T-cell (primary cell): ENCODE measurements at places on chromosomes 11 and 22.

- DNase-seq, result no peak
These were observed 429 bp downstream of the SLC39A13 start for GRCh38 chr11:47408598-47409439.

DNA sequence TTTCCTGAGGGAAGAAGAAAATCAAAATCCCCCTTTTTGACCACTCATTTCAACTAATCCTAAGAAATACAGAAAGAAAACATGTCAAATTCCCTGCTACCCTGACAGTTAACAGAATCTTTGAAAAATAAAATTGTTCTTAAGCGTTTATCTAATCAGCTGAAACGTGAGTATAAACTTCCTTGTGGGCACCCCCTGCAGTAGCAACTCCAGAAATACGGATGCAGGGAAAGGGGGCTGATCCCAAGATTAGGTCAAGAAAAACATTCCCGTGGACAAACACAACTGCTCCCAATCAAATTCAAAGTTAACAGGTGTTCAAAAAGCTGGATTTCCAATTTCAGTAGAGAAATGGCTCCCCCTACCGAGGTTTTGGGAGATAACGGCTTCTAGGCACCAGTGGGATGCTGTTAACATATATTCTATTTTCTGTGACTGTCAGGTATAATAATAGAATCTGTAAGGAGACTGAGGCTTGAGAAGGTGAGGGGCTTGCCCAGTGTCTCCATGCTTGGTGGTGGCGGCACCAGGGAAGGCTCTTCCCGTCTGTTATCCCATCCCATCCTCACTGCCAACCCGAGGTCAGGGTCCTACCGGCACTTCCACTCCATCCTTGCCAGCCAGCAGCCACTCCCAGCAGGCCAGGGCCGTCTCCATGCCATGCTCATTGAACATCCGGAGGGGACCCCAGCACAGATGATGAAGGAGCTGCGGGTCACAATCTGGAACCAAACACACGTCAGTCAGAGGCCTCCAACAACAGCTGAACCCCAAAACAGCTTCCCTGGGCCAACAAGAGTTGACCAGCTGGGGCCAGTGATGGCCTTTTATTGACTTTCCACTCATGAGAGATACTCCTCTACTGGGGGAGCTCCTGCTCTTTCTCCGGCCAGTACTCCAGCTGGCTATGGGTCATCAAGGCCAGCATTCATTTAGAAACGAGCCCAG lies 32.0 kb upstream of the SERPIND1 start:
- DNase-seq, result peak; percentile 49

- no peak for DNase-seq
These were observed 104.8 kb downstream of the ARHGAP42 start for GRCh38 chr11:100791860-100792259.

DNA sequence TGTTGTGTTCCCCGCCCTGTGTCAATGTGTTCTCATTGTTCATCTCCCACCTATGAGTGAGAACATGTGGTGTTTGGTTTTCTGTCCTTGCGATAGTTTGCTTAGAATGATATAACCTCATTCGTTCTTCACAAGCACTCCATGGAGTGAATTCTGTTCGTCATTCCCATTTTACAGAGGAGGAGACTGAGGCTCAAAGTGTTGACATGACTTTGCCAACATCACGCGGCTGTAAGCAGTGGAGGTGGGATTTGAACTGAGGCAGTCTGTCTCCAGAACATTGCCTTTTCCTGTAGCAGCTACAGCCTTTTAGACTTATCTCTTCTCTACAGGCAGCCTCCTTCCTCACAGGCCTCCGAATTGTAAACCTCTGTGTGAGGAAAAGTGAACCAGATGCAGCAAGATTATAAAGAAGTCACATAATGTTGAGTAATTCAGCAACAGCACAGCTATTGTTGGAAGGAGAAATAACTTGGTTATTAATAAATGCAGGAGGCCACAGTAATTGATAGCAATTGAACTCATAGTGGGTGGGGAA lies 74.6 kb downstream of the MYO18B start:
- DNase-seq, result no peak

DNA sequence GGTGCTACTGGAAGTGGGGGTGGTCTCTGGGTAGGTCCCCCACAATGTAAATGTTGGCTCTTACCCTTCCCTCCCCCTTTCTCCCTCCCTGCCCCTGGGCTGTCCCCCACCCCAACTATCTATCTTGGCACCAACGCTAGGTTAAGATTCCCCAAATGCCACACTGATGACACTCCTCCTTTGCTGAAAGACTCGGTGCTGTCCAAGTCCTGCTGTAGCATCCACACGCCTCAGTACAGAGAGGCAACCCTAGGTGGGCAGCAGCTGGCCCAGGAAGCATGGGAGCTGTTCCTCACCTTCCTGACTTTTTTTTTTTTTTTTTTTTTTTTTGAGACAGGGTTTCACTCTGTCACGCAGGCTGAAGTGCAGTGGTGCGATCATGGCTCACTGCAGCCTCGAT lies 3.4 kb upstream of the KCTD17 start:
- no peak for DNase-seq

DNA sequence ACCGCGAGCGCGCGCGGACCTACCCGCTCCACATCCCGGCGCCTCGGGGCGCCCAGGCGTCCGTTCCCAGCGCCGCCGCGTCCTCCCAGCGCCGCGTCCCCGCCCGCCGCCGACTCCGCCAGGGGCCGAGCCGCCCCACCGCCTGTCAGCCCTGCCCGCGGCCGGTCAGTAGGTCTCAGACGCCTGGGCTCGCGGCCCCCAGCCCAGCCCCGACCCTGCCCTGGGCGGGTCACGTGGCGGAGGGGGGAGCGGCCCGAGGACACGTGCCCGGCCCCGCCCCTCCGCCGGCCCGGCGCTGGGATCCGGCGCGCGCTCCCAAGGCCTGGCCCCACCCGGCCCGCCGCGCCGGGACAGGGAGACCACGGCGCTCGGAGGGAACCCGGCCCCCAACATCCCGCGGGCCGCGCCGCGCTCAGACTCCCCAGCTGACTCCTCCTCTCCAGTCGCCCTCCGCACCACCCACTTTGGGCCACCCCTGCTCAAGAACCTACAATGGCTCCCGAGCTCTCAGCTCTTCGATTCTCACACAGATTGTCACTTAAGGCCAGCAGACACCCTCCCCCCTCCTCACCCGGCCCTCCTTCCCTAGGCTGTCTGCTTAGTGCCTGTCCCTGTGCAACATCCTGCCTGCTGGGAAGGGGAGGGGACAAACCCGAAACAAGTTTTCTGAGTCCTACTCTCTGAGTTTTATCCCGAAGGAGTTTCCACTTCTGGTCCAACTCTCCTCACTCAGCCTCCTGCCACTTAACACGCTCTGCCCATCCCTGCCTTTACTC lies at the start of gene RAB3IL1:
Gene RAB3IL1 (minus strand): TSS at position 233 of the 776 bp plus-strand sequence. CDS start 199 bp downstream, at position 34.
- no peak for DNase-seq

DNA sequence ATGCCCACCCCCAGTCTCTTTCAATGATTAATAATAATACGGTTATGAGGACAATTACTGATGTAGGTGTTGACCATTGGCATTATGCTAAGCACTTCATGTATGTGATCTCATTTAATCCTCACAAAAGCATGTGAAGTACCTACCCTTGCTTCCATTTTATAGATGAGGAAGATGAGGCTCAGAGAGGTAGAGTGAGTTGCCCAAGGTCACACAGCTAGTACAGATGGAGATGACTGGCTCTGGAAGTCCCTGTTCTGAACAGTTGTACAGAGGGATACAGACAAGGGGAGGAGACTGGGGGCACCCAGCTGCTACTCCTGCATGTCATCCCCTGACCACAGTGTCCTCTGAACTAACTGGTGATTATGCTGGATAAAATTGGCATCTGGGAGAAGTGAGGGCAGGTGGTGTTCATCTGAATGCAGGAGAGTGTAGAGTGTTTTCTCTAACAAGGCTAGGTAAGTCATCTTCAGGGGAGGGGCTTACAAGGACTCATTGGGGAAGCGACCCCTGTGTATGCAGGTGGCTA lies 43.2 kb downstream of the KIAA1671 start:
- DNase-seq, result no peak

DNA sequence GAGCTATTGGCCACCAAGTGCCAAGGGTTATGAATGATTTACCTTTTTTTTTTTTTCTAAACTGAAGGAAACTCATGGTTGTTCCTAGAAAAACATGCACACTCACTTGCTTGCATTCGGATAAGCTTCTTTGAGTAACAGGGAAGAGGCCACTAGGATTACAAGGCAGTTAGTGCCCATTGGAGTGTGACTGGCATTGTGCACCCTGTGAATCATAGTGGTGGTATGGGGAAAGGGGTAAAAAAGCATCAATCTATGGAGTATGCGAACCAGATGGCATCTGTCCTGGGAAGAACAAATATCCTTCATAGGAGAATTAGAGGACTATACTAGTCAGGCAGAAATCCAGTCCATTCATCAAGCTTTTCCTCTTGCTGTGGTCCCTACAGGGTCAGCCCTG lies 24.2 kb downstream of the CD44 start:
- no peak for DNase-seq

DNA sequence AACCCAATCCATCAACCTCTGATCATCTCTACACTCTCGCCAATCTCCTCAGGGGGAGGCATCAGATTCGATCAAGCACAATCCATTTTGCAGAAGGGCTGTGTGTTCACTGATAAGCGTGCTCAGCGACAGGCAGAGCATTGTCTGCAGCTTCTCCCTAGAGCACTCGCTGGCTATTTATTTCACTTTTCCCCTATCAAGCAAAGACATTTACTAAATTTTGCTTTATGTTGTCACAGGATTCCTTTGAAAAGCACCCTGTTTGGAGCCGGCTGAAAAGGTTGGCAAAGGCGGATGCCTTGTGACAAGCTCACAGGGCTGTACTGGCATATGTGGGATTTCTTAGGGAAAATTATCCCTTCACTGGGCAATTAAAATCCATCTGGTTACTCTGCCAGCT lies 1381.5 kb upstream of the TENM4 start:
- DNase-seq, result no peak

- DNase-seq, result no peak
These were observed 122.6 kb downstream of the IGLL1 start for GRCh38 chr22:23457380-23457985.

DNA sequence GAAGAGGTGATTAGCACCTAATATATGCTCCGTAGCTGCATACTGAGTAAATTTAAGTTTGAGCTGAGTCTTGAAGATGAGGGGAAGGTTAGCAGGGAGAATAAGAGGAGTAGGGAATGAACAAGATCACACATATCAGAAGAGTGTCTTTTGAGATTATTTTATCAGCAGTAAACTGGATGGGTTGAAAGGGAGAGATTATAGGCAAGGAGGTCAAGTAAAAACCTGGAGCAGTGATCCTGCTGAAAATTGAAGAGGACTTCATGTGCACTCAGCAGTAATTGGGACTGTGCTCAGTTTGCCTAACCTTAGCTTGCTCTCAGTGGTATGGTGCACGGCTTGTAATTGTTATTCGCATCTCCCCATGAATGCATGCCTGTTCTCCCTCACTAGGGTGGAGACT lies 79.5 kb upstream of the PICALM start:
- no peak for DNase-seq

GRCh38 chr11:66220566-66220935 lies 47.9 kb upstream of the RAB1B start:
- DNase-seq, result no peak
